ENCODE measurements at places on chromosomes 7 and 10. TPM values are rescaled to one million over a fixed set of nuclear protein-coding genes. Genes with fewer than 3 reads are reported as not detected.
A peak's percentile ranks its signal among the peaks of the same experiment; 100 is the strongest.

The KAZALD1 gene
- total RNA-seq = 1.7 TPM

The COL13A1 gene
- total RNA-seq = 0.24 TPM

The SLC26A3 gene
- not detected for total RNA-seq

The OR2A12 gene
- total RNA-seq = not detected

The OR6B1 gene
- not detected for total RNA-seq

The GLRX3 gene
- total RNA-seq = 61.4 TPM

The KCND2 gene
- total RNA-seq = 1.2 TPM

The TRIM56 gene
- 62.6 TPM for total RNA-seq

The CCT6A gene
- 416 TPM for total RNA-seq

The ITPRIP gene
- total RNA-seq = 1.7 TPM

The EEPD1 gene
- total RNA-seq = 55.5 TPM

DNA sequence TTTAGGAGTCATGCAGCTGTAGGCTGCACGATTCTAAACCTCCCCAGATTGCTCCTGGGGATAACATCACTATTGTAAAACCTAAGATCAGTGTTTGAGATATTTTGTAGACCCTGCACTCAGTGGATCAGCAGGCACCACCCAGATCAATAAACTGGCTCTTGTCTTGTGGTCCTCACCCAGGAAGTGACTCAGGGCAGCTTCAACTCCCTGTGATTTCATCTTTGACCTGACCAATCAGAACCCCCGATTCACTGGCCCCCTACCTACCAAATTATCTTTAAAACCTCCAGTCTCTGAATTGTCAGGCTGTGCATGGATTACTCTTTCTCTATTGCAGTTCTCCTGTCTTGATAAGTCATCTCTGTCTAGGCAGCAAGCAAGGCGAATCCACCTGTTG is 25.7 kb downstream of the ARL5B start:
- DNase-seq = no peak
- no peak overlapping the region for H3K4me3 ChIP-seq
- peaks cover 28% of the 10 kb centered on the region for H3K36me3 ChIP-seq
- peak overlapping the region; percentile 60 for H3K27ac ChIP-seq
- H3K27me3 ChIP-seq = no peaks in the 10 kb centered on the region
- peaks cover 52% of the 10 kb centered on the region for H3K4me1 ChIP-seq

- no peak overlapping the region for H3K27ac ChIP-seq
- H3K4me3 ChIP-seq = no peak overlapping the region
- H3K27me3 ChIP-seq = no peaks in the 10 kb centered on the region
Measured at GRCh38 chr10:29956335-29956924, 103.0 kb downstream of the JCAD start.

GRCh38 chr7:92725161-92725925 is 111.0 kb downstream of the CDK6 start:
- H3K36me3 ChIP-seq = peaks cover 30% of the 10 kb centered on the region
- no peak for DNase-seq
- H3K4me3 ChIP-seq = no peak overlapping the region
- no peak overlapping the region for H3K27ac ChIP-seq
- peaks cover 17% of the 10 kb centered on the region for H3K4me1 ChIP-seq

GRCh38 chr7:22676385-22676784 is 50.6 kb upstream of the IL6 start:
- H3K4me1 ChIP-seq = peaks cover 25% of the 10 kb centered on the region
- no peak overlapping the region for H3K4me3 ChIP-seq
- no peak for DNase-seq
- H3K27me3 ChIP-seq = no peaks in the 10 kb centered on the region
- H3K36me3 ChIP-seq = no peaks in the 10 kb centered on the region
- H3K27ac ChIP-seq = no peak overlapping the region

GRCh38 chr7:33632322-33632721 is 273.0 kb upstream of the BMPER start:
- H3K27ac ChIP-seq = no peak overlapping the region
- H3K4me1 ChIP-seq = no peaks in the 10 kb centered on the region
- no peak for DNase-seq

GRCh38 chr7:150567871-150568301 is 696 bp downstream of the GIMAP4 start:
- no peak overlapping the region for H3K4me3 ChIP-seq
- H3K27me3 ChIP-seq = peaks cover 7% of the 10 kb centered on the region
- DNase-seq = no peak

GRCh38 chr10:81040940-81041339 is 503.2 kb downstream of the SH2D4B start:
- no peaks in the 10 kb centered on the region for H3K4me1 ChIP-seq
- H3K27me3 ChIP-seq = peaks cover 3% of the 10 kb centered on the region
- DNase-seq = no peak
- no peak overlapping the region for H3K27ac ChIP-seq
- H3K36me3 ChIP-seq = no peaks in the 10 kb centered on the region

DNA sequence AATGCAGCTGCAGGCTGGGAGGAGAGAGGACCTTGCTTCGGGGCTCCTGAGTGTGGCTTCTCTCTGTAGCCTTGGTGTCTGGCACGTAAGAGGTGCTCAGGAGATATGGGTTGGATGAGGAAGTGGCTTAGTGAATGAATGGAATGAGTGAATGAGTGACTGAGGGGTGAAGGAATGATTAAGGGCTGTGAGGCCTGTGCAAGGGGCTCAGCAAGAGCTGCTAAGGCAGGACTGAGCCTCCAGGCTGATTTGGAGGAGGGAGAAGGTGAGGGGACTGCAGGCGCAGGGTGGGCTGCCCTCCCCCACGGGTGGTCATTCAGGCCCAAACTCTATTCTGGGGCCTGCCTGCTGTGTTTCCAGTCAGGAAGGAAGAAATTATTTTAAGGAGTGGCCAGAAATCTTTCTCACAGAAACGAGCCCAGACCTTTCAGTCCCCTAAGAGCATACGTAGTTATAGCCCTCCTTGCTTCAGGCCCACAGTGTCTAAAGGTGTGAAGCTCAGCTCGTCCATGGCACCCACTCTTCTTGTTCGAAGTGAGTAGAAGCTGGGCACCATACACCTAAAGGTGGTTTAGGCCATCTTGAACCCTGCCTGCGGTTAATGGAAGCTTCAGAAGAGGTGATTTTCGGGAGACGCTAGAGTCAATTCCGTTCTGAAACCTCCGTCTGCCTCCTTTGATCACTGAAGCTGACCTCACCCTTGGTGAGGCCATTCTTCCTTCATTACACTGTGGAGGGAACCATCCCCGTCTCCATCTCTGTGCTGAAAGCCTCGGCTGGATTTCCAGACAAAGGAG is 49.5 kb upstream of the SAMD8 start:
- H3K27ac ChIP-seq = no peak overlapping the region
- no peaks in the 10 kb centered on the region for H3K4me1 ChIP-seq
- no peaks in the 10 kb centered on the region for H3K36me3 ChIP-seq
- no peaks in the 10 kb centered on the region for H3K27me3 ChIP-seq
- no peak for DNase-seq

DNA sequence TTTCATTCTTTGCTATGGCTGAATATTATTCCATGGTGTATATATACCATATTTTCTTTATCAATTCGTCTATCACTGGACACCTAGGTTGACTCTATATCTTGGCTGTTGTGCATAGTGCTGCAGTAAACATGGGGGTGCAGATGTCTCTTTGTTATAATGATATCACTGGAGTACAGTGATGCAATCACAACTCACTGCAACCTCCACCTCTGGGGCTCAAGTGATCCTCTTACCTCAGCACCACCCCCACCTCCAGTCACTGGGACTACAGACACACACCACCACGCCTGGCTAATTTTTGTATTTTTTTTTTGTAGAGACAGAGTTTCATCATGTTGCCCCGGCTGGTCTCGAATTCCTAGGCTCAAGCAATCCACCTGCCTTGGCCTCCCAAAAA is 15.6 kb downstream of the KLHL7 start:
- H3K27me3 ChIP-seq = no peaks in the 10 kb centered on the region
- no peaks in the 10 kb centered on the region for H3K36me3 ChIP-seq
- no peak for DNase-seq

DNA sequence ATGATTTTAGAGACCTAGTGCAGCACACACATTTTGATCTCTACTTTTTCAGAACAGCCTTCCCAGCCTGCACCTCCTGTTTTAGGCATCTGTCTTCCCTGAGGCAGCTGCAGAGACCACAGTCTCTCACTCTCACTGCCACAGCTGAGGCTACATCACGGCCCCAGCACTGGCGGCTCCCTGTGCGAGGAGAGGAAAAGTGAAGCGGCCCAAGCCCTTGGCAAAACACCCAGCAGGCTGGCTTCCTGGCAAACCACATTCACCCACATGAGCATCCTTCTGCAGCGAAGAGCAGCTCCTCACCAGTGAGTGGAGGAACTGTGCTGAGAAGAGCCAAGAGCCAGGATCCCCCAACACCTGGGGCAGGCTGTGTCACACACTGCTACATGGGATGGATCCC is 14.0 kb downstream of the HUS1 start:
- no peaks in the 10 kb centered on the region for H3K27me3 ChIP-seq
- peaks cover 20% of the 10 kb centered on the region for H3K4me1 ChIP-seq
- peaks cover 57% of the 10 kb centered on the region for H3K36me3 ChIP-seq
- no peak overlapping the region for H3K4me3 ChIP-seq

GRCh38 chr7:107032050-107032449 is 12.5 kb upstream of the PRKAR2B start:
- no peak overlapping the region for H3K4me3 ChIP-seq
- no peaks in the 10 kb centered on the region for H3K4me1 ChIP-seq
- no peak overlapping the region for H3K27ac ChIP-seq
- H3K36me3 ChIP-seq = no peaks in the 10 kb centered on the region
- peaks cover 16% of the 10 kb centered on the region for H3K27me3 ChIP-seq
- DNase-seq = no peak

GRCh38 chr7:106317971-106318370 is 33.2 kb upstream of the NAMPT start:
- no peak for DNase-seq
- no peak overlapping the region for H3K4me3 ChIP-seq
- H3K36me3 ChIP-seq = no peaks in the 10 kb centered on the region
- H3K27me3 ChIP-seq = no peaks in the 10 kb centered on the region
- H3K27ac ChIP-seq = no peak overlapping the region

DNA sequence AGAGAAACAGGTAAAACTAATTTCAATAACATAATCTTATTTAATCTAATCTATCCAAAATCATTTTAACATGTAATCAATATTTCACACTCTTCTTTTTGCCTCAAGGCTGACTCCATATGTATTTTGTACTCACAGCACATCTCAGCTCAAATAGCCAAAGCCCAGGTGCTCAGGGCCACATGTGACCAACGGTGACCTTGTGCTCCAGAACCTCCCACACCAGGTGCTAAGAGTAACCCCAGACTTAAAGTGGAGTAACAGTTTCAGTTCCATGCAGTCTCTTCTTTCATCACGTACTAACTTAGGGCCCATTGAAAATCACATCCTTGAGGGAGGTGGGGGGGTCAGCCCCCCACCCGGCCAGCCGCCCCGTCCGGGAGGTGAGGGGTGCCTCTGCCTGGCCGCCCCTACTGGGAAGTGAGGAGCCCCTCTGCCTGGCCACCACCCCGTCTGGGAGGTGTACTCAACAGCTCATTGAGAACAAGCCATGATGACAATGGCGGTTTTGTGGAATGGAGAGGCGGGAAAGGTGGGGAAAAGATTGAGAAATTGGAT is 47.3 kb downstream of the NCAPG2 start:
- DNase-seq = no peak
- no peaks in the 10 kb centered on the region for H3K4me1 ChIP-seq
- H3K4me3 ChIP-seq = no peak overlapping the region
- no peak overlapping the region for H3K27ac ChIP-seq
- H3K27me3 ChIP-seq = no peaks in the 10 kb centered on the region
- peaks cover 7% of the 10 kb centered on the region for H3K36me3 ChIP-seq

DNA sequence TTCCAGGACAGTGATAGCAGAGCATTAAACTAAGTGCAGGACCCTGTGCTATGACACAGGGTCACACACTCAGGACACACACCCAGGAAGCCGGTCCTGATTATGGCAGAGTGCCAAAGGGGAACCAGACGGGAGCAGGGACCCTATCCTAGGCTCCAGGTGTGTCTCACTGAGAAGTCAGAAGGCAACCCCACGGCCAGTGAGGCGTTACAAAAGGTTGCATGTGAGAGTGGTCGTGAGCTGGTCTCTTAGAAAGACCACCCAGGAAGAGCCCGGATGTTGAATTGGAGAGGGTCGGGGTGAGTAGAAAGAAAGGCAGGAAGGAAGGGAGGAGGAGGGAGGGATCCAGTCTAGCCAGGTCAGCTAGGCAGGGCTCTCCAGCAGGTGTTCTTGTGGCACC is 31.0 kb downstream of the FRMPD2 start:
- DNase-seq = no peak
- H3K36me3 ChIP-seq = no peaks in the 10 kb centered on the region
- H3K4me1 ChIP-seq = peaks cover 13% of the 10 kb centered on the region
- no peak overlapping the region for H3K4me3 ChIP-seq
- peaks cover 55% of the 10 kb centered on the region for H3K27me3 ChIP-seq
- no peak overlapping the region for H3K27ac ChIP-seq

DNA sequence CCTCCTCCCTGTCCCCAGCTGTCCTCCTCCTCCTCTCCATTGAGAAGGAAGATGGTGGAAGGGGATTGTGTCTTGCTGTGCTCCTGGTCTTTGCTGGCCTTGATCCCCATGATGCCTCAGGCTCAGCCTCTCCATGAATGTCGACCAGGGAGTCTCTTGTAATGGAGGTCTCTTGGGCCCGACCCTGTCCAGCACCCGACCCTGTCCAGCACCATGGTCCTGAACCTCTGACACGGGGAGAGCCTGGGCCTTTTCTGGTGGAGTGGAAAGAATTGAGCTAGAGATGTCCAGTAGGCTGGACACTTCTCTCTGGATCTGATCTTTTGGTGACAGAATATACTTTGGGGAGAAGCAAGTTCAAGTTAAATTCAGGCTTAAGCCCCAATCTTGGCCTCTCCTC is 42.3 kb upstream of the HMX3 start:
- peaks cover 44% of the 10 kb centered on the region for H3K27me3 ChIP-seq
- no peaks in the 10 kb centered on the region for H3K4me1 ChIP-seq
- no peak overlapping the region for H3K4me3 ChIP-seq
- H3K36me3 ChIP-seq = no peaks in the 10 kb centered on the region
- H3K27ac ChIP-seq = no peak overlapping the region

- no peak overlapping the region for H3K27ac ChIP-seq
- peaks cover 8% of the 10 kb centered on the region for H3K27me3 ChIP-seq
- no peak for DNase-seq
- no peaks in the 10 kb centered on the region for H3K4me1 ChIP-seq
- H3K36me3 ChIP-seq = no peaks in the 10 kb centered on the region
- no peak overlapping the region for H3K4me3 ChIP-seq
Measured at GRCh38 chr7:135886345-135887132, 90.6 kb downstream of the MTPN start.

GRCh38 chr7:92116949-92117348 is 17.3 kb downstream of the CYP51A1 start:
- H3K4me3 ChIP-seq = no peak overlapping the region
- H3K27me3 ChIP-seq = no peaks in the 10 kb centered on the region
- no peak overlapping the region for H3K27ac ChIP-seq
- H3K4me1 ChIP-seq = peaks cover 8% of the 10 kb centered on the region
- DNase-seq = no peak

- no peaks in the 10 kb centered on the region for H3K36me3 ChIP-seq
- peak overlapping the region; percentile 58 for H3K27ac ChIP-seq
- H3K4me3 ChIP-seq = peak overlapping the region; percentile 17
- DNase-seq = peak; percentile 15
Measured at GRCh38 chr10:33032654-33033151, 74.7 kb upstream of the ITGB1 start.

All from Calu3 (cell line).